Activated CD4-positive, CD25-positive, alpha-beta regulatory T cell (primary cell): ENCODE measurements at places on chromosomes 6 and 20.

DNA sequence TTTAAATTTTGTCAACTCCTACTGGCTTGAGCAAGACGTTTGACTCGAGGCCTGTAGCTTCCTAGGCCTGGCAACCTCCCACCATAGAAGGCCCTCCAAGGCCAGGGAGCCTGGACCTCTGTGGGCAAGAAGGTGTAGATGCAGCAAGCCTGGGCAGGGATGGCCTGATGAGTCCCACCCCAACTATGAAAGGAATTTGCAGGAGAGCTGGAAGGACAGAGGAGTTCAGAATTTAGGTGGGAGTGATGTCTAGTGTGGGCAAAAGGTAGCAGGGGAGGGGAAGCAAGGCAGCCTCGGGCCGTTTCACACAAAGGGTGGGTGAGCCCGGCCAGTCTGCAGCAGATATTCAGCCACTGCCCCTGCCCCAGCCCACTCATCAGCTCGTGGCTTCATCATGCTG lies 245.2 kb downstream of the CDH26 start:
- DNase-seq, result no peak

GRCh38 chr6:163460307-163460782 lies 45.8 kb downstream of the QKI start:
- DNase-seq, result no peak

DNA sequence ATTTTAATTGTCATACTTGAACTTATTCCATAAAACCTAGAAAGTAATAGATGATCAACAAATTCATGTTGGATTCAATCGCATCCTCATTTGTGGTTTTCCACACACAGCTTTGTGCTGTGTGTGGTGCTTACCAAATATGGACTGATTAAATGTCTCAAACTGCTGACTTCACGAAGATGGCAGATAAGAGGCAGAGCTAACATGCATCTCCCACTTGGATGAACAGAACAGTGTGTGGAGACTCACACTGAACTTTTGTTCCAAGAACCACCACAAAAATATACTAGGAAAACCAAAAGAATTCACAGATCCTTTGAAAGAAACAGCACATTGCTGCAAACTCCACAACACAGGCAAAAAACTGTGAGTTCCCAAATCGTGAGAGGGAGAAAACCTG lies 603.7 kb downstream of the TENT5A start:
- DNase-seq, result no peak

DNA sequence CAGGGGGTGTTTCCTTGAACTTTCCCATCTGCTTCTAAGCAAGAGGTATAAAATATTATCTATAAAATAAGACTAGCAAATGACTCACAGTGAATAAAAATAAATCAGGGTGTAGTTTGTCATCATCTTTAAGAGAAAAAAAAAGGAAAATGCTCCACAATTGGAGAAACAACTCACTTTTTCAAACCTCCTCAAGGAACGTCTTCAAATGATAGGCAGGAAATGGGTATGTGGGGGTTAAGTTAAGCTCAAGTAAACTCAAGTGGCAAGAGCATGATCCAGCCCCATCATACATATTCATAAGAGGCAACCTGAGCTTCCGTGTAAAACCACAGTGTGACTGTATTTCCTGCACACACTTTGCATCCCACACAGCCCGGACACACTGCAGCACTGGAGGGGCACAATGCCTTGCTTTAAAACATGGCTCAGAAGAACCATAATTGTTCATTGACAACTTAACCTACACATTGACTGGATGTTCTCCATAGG lies 58.5 kb upstream of the CEP85L start:
- peak; percentile 45 for DNase-seq

DNA sequence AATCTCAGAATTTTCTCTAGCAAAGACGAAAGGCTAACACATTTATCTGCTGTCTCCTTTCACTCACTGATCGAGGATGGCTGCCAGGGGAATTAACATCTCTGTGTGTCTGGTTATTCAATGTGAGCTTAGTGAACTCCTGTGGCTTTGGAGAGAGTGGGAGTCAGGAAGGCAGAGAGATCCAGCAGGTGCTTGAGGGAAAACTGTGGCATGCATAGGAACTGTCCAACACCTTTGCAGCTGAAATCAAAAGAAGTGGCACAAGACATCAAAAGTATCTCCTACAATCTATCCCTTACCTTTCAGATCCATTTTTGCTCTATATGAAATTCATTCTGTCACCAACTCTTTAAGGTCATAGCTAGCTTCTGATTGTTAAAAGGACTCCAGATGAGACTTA lies 11.8 kb upstream of the FAM184A start:
- DNase-seq, result no peak

GRCh38 chr20:63462244-63462643 lies 10.2 kb downstream of the KCNQ2 start:
- DNase-seq, result no peak

GRCh38 chr20:49456646-49457045 lies 25.8 kb downstream of the KCNB1 start:
- DNase-seq, result no peak

DNA sequence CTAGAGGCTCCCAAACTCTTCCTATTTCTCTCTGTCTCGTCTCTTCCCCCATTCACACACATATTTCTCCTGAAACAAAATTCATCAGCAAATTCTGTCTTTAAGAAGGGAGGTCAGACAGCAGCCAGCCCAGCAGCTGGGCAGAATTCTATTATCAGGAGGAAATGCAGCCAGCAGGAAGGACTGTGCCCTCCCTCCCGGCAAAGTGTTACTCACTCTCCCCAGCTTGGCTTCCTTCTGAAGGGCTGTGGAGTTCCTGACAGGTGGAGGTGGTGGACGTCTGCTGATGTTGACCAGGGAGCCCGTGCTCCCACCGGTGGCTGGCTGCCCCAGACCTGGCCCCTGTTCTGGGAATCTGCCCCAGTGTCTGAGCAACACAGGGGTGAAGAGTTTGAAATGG lies 37.3 kb downstream of the KCNB1 start:
- no peak for DNase-seq

DNA sequence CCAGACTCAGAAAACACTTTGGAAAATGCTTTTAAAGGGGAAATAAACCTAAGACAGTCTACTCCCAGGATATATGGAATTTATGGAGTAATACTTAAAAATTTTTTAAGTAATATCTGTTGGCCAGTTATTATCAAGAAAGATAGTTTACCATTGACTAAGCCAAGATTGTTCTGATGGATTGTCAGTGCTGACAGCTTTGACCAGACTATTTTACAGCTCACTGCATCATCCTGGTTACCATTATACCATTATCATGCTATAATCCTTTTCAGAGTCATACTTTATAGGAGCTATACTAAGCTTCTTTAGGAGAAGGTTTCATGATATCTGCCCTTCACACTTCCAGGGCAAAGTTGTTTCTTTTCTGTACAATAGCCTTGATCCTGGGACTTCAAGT lies 16.5 kb downstream of the GTF2H5 start:
- no peak for DNase-seq

DNA sequence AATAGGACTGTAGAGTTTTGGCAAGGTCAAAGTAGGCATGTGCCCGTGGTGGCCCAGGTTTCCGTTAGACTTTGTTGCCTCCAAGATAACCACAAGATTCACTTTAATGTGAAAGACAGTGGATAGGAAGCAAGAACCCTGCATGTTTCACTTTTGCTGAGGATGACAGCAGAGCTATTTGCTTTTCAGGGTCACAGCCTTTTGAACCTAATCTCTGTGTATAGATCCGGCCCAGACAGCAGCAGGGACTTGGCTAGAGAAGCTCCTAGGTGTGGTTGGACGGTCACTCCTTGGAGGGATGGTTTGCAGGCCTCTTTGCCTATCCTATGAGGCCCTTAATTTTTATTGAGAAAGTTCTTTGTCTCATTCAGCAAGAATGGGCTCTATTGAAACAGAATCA lies 538.8 kb downstream of the HACE1 start:
- no peak for DNase-seq

- no peak for DNase-seq
These were observed 99.5 kb downstream of the CDKAL1 start for GRCh38 chr6:20633566-20634340.

- no peak for DNase-seq
These were observed 81.3 kb upstream of the LAMA2 start for GRCh38 chr6:128801621-128802020.

DNA sequence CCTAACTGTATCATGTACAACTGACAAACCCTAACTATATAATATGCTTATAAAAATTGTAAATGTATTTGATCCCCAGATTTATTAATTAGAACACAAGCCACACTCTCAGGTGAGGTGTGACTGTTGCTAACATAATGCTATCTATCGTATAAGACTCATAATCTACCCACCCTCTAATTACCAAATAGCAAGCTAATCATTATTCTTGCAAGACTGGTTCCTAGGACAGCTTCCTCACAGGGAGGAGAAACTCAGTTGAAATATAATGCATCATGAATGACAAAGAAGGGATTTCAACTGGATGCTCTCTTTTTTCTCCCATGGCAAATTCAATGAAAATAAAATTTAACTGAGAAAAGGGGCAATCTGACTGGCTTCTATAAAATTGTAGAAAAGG lies 35.4 kb downstream of the ELOVL4 start:
- DNase-seq, result no peak

DNA sequence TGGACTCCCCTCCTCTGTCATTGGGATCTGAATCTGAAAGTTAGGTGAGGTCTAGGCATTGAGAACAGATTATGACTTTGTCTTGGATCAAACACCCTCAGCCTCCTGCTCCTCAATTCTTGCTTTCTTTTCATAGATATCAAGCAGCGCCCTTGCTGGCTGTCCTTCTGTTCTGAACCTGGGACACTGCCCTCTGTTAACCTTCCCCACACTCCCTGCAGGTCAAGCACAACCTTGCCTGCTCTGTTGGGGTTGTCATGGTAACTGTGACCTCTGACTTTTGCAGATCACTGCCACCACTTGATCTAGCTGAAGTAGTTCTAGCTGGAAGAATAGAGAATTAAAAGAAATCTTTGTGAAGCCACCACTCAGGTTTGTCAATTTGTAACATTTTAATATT lies 16.4 kb upstream of the MICA start:
- no peak for DNase-seq

- no peak for DNase-seq
These were observed 172.2 kb downstream of the AIG1 start for GRCh38 chr6:143232849-143233248.

GRCh38 chr6:42693725-42694323 lies 28.6 kb downstream of the PRPH2 start:
- no peak for DNase-seq

GRCh38 chr6:124356276-124356810 lies 552.7 kb downstream of the NKAIN2 start:
- no peak for DNase-seq

DNA sequence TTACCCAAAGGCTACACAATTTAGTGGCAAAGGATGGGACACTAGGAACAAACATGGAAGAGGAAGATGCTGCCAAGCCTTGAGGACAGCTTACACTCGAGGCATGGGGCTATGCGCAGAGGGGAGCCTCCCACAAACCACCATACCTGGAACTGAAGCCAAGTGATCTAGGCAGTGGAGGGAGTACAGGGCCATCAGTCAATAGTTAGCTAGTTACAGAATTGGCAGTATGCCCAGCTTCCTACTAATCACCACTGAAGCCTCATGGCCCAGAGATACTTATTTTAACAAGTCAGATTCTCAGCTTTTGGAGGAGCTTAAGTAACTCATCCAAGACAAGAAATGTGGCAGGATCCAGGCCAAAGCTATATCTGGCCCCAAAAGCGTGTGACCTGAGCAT lies 226.6 kb upstream of the MOCS1 start:
- DNase-seq, result no peak

- DNase-seq, result no peak
These were observed 101.6 kb downstream of the LINC00237 start for GRCh38 chr20:21004386-21005076.

DNA sequence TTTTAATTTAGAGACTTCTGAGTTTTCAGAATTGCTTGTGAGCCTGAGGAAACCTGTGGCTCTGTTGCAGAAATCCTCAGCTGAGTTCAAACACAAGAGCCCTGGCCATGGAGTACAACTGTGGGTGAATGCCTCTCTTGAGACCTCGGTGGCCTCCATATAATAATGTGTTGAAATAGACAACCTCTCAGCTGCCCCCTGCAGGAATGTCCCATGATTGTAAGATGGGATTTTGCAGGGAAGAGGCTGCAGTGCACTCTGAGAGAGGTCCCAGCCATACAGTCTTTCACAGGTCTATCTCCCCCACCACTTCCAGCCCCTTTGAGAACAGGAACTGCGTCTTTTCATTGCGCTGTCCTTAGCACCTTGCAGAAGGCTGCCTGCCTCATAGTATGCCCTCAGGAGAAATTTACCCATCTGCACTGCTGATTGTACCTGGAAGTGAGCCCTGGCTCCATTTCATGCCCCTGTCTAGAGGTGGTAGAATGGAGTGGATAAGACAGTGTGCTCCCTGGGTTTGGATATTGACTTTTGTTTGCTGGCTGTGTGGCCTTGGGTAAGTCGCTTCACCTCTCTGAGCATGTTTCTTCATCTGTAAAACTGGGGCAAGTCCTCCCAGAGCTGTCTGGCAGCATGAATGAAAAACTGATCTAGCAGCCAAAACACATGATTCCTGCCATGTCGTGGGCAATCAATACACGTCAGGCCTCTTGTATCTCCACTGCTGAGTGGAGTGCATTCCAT lies 16.8 kb upstream of the CDH22 start:
- DNase-seq, result no peak

DNA sequence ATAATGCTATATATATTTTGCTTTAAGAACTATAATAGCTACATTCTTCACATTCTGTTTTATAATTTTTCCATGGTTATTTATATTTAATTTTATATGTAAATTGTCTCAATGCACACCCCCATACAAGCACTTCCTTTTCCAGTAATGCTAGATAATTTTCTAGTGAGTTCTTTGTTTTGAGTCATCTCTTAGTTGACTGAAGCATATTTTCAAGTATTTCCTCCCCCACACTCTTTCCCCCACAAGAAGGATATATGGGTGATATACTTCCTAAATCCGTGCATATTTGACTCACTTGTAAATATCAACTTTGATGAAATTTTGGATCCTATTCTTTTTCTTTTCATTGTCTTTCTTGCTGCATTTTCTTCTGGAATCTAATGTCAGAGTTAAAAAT lies 82.1 kb upstream of the SRSF6 start:
- no peak for DNase-seq

- no peak for DNase-seq
These were observed 159.3 kb upstream of the ECI2 start for GRCh38 chr6:4294636-4295035.

- DNase-seq, result no peak
These were observed 21.4 kb upstream of the AKIRIN2 start for GRCh38 chr6:87723170-87724078.

- no peak for DNase-seq
These were observed 25.2 kb downstream of the TGM3 start for GRCh38 chr20:2320813-2321658.

GRCh38 chr6:10481101-10481500 lies 40.0 kb upstream of the GCNT2 start:
- no peak for DNase-seq

GRCh38 chr6:91483415-91484105 lies 896.7 kb upstream of the MAP3K7 start:
- no peak for DNase-seq
